ENCODE measurements at places on chromosomes 7 and 10. TPM values are rescaled to one million over a fixed set of nuclear protein-coding genes. Genes with fewer than 3 reads are reported as not detected.

DNA sequence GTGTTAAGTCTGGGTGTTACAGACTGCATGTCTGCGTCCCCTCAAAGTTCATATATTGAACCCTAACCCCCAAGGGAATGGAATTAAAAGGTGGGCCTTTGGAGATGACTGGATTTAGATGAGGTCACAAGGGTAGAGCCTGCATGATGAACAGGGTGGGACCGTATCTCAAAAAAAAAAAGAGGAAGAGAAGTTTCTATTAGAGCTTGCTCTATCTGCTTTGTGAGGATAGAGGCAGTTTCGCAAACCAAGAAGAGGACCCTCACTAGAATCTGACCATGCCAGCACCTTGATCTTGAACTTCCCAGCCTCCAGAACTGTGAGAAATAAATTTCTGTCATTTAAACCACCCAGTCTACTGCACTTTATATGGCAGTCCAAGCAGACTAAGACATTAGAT is 1.4 kb downstream of the KIN start:
- no peak overlapping the region for H3K27ac ChIP-seq
- peaks cover 22% of the 10 kb centered on the region for H3K36me3 ChIP-seq
- no peak overlapping the region for H3K4me3 ChIP-seq
- H3K4me1 ChIP-seq: peaks cover 40% of the 10 kb centered on the region
- no peaks in the 10 kb centered on the region for H3K27me3 ChIP-seq

DNA sequence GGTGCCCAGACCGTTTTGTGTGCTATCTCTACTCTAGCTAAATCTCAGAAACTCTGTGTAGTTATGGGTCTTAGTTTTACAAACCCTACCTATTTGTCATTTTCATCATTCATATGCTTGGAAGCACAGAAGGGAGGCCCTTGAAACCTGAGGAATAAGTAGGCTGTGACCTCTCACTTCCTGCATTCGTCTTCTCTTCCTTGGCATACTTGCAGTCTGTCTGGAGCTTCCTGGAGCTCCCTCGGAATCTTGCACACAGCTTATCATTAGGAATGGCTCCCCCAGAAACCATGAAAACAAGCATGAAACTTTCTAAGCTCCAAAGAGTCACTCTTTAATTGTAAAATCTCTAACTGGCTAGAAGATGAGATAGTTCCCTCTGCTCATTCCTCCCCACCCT is 376.9 kb upstream of the MYO3A start:
- no peaks in the 10 kb centered on the region for H3K36me3 ChIP-seq
- H3K27ac ChIP-seq: no peak overlapping the region
- H3K4me3 ChIP-seq: no peak overlapping the region
- no peak for DNase-seq
- H3K4me1 ChIP-seq: no peaks in the 10 kb centered on the region

DNA sequence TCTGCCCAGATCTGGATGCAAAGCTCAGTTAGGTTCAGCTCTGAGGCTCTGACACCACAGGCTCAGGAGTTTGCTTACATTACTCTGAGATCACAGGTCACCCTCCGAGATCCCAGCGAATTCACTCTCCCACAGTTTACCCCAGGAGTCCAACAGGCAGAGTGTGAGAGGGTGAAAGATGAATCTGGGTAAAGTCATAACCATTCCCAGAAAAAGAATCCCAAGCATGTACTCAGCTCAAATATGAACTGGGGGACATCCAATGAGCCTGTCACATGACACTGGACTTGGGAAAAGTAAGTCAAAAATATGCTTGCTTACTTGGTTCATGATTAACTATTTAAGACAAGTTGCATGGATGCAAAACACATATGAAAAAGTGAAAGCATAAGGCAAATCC is 110.3 kb upstream of the ARID5B start:
- H3K4me3 ChIP-seq: no peak overlapping the region
- DNase-seq: no peak
- no peaks in the 10 kb centered on the region for H3K27me3 ChIP-seq

LRIT1 gene
- total RNA-seq: not detected

MRLN gene
- total RNA-seq: not detected

All from activated CD8-positive, alpha-beta T cell treated with anti-CD3 and anti-CD28 coated beads for 36 hours (primary cell).